Urinary bladder (tissue), 4 donors: ENCODE measurements at places on chromosomes 5 and 9.

DNA sequence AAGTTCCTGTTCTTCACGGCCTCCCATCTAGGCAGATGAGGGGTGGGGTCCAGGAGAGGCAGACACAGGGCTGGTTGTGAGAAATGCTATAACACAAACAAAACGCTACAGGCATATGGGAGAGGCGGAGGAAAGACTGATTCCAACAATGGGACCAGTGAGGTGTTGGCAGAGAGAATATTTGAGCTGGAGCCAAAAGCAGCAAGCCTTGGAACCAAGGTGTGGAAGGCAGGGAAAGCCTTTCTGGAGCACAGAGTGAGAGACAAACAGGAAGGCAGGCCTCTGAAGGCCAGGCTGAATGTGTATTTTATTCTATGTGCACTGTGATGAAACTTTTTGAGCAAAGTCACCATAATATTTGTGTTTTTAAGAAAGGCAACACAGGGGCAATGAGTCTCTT, 2.9 kb downstream of the ATPSCKMT start:
- DNase-seq: no peak

DNA sequence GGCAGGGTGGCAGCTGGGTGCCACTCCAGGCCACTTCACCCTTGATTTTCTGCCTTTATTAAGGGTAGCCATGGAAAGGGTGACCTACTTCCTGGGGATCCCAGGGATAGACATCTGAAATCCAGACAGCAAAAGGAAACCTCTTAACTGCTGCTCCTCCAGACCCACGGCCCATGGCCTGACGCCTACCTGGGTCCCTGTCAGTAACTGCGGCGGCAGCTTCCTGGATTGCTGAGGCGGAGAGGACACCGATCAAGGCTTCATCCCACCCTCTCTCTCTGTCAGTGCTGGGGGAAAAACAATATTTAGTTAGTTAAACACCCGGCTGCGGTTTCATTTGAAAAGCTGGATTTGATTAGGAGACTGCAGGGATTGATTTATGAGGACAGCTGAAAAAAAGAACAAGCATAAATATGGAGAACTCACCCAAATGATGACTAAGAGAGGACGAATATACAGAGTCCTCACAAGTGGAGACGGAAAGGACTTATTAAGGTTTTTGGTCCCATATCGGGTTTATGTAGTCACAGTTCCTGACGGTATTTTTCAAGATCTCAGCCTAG, 158.7 kb upstream of the KLF4 start:
- DNase-seq: no peak

- no peak for DNase-seq
Measured at GRCh38 chr9:131296460-131296859, 6.9 kb downstream of the PLPP7 start.

- no peak for DNase-seq
Measured at GRCh38 chr5:161263191-161263590, 283.3 kb downstream of the GABRB2 start.

DNA sequence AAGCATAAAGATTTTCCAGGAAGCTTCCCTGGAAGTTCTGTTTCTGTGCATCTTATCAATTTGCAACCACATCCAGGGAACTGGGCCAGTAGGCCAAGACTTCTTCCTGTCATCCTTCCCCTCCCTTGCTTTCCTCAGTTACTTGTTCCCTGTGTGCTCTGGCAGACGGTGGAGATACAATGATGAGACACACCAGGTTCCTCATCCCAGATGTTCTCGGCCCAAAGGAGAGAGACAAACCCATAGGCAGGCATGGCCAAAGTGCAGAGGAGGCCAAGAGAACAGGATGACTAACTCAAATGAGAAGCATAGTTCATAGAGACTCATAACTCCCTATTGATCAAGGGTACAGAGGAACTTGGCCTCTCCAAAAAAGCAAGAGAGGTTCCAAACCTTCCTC, 652.6 kb downstream of the CCDC171 start:
- DNase-seq: no peak

DNA sequence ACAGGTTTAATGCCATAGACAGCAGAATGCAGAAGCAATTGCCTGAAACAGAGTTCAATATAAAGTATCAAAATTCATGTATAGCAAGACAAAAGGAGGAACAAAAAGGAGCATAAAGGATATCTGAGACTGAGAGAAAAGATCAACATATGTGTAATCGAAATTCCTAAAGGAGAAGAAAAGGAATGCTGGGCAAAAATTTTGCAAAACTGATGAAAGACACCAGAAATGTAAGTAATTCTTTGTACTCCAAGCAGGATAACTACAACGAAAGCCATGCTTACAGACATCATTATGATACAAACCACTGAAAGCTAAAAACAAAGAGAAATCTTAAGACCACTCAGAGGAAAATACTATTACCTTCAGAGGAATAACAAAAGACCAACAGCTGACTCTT, 72.8 kb upstream of the MTAP start:
- no peak for DNase-seq
